Activated B cell treated with CpG ODN at 0.5 μM for 24 hours (primary cell): ENCODE measurements at places on chromosomes 5 and 9. TPM values are rescaled to one million over a fixed set of nuclear protein-coding genes. Genes with fewer than 3 reads are reported as not detected.

DNA sequence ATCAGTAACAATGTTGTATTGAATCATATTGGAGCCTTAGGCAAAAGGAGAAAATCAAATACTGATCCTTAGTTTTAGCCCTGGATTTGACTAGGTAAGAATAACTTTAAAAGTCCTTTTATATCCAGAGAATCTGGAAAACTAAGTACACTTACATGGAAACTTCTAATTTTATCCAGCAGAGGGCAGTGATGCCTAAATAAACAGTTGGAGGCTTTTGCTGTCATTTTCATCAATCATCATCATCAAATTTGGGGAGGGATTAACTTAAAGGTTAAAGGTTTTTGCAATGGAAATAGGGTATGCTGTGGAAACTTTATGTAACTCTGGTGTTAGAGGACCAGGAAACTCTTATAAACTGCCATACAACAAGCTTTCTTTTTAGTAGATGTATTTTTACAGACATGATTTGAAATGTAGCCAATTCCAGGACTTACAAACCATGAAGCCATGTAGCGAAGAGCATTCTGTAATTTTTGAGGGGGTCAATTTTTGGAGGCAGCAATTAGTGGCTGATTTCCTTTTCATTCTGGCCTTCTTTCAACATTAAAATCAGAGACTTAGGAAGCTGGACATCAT is 112.7 kb downstream of the OSTF1 start:
- H3K4me1 ChIP-seq, result no peaks in the 10 kb centered on the region
- H3K27ac ChIP-seq, result no peak overlapping the region
- no peaks in the 10 kb centered on the region for H3K36me3 ChIP-seq
- no peak overlapping the region for H3K4me3 ChIP-seq
- no peaks in the 10 kb centered on the region for H3K27me3 ChIP-seq
- no peak for DNase-seq

DNA sequence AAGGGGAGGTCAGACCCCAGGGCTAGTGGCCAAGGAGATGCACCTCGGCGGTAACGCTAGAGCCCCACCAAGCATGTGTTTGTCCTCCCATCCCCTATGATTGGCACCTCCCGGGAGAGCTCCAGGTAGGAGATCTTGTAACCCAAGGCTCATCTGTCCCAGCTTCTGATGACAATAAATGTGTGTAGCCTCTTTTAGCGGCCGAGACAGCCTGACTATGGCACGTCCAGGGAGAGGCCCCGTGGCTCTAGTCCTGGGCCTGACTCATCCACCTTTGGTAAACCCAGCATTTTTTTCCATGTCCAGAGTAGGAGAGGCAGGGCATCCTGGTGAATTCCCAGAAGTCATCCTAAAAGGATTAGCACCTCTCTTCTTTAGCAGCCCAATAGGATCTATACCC is 39.2 kb downstream of the IRF1 start:
- no peak for DNase-seq
- no peaks in the 10 kb centered on the region for H3K27me3 ChIP-seq
- peaks cover 60% of the 10 kb centered on the region for H3K36me3 ChIP-seq
- H3K4me1 ChIP-seq, result peaks cover 64% of the 10 kb centered on the region

DNA sequence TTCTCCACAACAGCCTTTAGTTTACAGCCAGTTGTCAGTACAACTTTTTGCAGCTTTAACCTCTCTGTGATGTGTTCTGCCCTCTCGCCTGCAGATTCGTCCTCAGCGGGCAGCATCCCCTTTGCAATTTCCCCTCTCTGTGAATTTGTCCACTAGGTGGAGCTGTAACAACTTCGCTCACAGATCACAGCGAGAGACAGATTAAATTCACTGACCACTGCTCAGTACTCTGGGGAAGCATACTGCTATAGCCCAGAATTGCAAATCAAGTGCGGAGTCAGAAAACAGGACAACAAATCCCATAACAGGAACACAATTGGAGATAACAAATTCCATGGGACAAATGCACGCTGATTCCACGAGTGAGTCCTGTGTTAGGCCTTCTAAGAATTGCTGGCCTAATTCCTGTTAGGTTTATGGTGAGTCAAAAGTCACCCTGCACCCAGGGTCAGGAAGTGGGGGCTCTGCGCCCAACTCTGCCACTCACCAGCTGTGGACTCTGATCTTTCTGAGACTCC is 2124.9 kb downstream of the MAT2B start:
- H3K4me1 ChIP-seq, result no peaks in the 10 kb centered on the region
- H3K4me3 ChIP-seq, result no peak overlapping the region
- no peak for DNase-seq
- no peaks in the 10 kb centered on the region for H3K27me3 ChIP-seq
- H3K27ac ChIP-seq, result no peak overlapping the region

The FGD3 gene
- total RNA-seq, result 46.5 and 61.9 TPM in 2 replicates

The SH3RF2 gene
- not detected in 2 replicates for total RNA-seq

DNA sequence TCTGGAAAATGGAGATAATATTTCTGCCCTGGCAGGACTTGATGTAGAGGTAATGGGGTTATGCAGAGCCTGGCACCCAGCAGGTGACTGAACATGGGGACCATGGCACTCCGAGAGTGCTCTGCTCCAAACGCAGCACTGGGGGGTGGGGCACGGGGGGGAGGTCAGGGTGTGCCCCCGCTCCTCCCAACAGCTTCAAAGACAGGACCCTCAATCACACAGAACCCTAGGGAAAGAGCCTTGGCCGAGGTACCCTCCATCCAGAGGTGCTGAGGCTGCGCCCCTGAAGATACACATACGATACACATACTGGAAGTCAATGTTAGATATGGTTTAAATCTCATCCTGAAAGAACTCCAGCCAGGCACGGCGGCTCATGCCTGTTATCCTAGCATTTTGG is 26.6 kb upstream of the CEP72 start:
- no peak overlapping the region for H3K27ac ChIP-seq
- no peaks in the 10 kb centered on the region for H3K36me3 ChIP-seq
- H3K27me3 ChIP-seq, result peaks cover 40% of the 10 kb centered on the region
- peak; percentile 3 for DNase-seq
- no peaks in the 10 kb centered on the region for H3K4me1 ChIP-seq

GRCh38 chr9:69678843-69679538 is 6.8 kb upstream of the APBA1 start:
- H3K36me3 ChIP-seq, result no peaks in the 10 kb centered on the region
- peaks cover 10% of the 10 kb centered on the region for H3K27me3 ChIP-seq
- no peak overlapping the region for H3K27ac ChIP-seq
- no peak overlapping the region for H3K4me3 ChIP-seq

- peaks cover 15% of the 10 kb centered on the region for H3K4me1 ChIP-seq
- no peak for DNase-seq
- no peaks in the 10 kb centered on the region for H3K36me3 ChIP-seq
- H3K27ac ChIP-seq, result no peak overlapping the region
These were observed 112.5 kb downstream of the WDR41 start for GRCh38 chr5:77379558-77380061.

DNA sequence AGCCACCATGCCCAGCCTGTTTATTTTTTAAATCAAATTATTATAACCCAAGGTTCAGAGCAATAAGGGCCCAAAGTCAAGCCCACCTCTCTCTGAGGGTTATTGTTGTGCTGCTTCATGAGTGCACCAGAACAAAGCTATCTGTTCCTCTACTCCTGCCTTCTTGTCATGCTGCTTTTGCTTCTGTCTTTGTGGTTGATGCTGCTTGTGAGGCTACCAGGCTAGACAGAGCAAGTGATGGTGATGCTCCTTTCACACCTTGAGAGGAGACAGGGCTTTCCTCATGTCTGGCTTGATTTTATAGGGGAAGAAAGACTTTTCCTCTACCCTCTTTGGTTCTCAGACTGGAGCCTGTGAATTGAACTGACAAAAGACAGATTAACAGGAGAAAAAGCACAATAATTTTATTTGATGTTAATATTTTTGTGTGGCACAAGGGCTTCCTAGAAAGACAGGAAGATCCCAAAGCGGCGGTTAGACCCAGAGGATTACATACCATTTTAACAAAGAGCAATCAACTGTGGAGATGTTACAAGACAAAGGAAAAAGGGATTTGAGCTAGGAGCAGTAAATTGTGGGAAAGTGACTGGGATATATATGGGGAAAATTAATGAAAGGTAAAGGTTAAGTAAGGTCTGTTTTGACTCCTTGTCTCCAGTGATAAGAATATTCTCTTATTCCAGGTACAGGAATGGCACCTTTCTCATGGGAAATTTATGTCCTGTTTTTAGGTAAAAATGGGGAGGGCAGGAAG is 4.4 kb upstream of the CD180 start:
- no peaks in the 10 kb centered on the region for H3K27me3 ChIP-seq
- peak overlapping the region; percentile 62 for H3K4me3 ChIP-seq
- H3K36me3 ChIP-seq, result peaks cover 5% of the 10 kb centered on the region
- DNase-seq, result no peak
- peak overlapping the region; percentile 87 for H3K27ac ChIP-seq
- H3K4me1 ChIP-seq, result peaks cover 96% of the 10 kb centered on the region

The LCNL1 gene
- total RNA-seq, result not detected in 2 replicates

DNA sequence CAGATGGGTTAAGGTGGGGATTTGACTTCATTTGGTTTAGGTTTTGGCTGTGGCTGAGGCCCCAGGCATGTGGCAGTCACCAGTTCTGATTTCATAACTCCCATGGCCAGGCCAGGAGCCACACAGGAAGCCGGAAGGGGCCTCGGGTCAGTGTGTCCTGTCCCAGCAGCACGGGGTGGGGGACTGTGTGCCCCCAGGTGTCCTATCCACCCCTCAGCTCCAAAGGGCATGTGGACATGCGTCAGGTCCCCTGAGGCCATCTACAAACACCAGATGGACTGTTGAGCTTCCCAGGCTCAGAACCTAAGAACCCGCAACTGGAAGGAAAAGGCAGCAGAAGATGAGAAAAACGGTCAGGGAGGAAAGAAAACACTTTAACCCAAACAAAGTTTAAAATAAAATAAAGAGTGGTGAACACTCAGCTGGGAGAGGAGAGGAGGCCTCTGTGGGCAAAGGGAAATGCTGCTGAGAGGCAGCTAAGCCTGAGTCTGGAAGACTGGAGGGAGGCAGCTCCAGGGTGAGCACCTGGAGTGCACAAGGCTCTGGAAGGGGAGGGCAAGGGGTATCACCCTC is 260.8 kb downstream of the AUH start:
- H3K27me3 ChIP-seq, result peaks cover 7% of the 10 kb centered on the region
- no peaks in the 10 kb centered on the region for H3K36me3 ChIP-seq
- peaks cover 20% of the 10 kb centered on the region for H3K4me1 ChIP-seq
- H3K4me3 ChIP-seq, result no peak overlapping the region
- H3K27ac ChIP-seq, result no peak overlapping the region
- DNase-seq, result no peak

DNA sequence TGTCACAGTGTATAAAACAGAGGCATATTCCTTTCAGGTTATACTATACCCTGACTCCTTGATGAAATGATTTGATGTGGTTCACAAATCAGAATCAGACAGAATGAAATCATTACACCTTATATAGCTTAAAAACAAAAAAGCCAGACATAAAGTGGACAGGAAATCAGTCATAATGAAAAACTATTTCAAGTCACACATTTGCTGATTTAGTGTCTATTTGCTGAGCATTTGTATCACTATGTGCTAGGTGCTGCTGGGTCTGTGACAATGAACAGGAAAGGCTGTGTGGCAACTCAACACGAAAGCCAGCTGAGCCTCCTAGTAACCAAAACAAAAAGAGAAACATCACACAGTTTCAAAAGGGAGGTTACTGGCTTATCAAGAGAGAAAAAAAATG is 194.0 kb downstream of the EFNA5 start:
- no peak overlapping the region for H3K4me3 ChIP-seq
- H3K4me1 ChIP-seq, result no peaks in the 10 kb centered on the region
- DNase-seq, result no peak
- no peak overlapping the region for H3K27ac ChIP-seq
- H3K36me3 ChIP-seq, result no peaks in the 10 kb centered on the region
- no peaks in the 10 kb centered on the region for H3K27me3 ChIP-seq

DNA sequence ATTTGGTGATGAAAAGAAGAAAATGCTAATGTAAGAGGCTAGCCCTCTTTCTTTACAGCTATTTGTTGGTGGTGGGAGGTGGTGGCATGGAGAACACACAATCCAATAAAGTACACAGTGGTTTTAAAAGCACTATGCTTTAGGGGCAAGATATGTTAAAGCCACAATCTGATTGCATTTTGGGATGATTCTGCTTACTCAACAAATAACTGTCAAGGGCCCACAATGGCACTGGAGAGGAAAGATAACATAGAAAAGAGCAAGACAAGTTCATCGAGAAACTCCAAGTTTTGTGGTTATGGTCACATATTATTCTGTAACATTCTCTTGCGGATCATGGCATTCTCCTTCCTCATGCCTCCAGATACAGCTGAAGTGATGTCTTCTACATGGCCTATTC is 38.8 kb downstream of the OTP start:
- no peak for DNase-seq
- H3K27me3 ChIP-seq, result peaks cover 30% of the 10 kb centered on the region
- H3K4me1 ChIP-seq, result no peaks in the 10 kb centered on the region
- H3K27ac ChIP-seq, result no peak overlapping the region

- H3K36me3 ChIP-seq, result no peaks in the 10 kb centered on the region
- no peak for DNase-seq
- no peaks in the 10 kb centered on the region for H3K4me1 ChIP-seq
- no peak overlapping the region for H3K4me3 ChIP-seq
These were observed 446.8 kb upstream of the CDH18 start for GRCh38 chr5:20434786-20435185.

DNA sequence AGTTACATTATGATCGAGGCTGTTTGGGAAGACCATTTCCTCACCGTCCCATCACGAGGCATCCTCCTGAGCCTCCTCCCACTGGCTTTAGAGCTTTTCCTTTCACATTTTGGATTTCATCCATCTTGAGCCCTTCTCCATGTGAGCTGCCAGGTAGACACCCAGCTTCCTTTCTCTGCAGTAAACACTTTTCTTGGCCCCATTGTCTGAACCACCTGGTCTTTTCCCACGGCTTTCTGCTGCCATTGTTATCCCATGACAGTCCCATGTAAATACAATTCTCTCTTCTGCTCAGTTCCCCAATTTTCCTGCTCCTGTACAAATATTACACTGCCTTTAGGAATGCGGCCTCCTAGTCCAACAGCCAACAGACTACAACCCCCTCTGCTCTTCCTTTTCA is 24.1 kb downstream of the UBE2QL1 start:
- no peaks in the 10 kb centered on the region for H3K36me3 ChIP-seq
- H3K27me3 ChIP-seq, result peaks cover 2% of the 10 kb centered on the region
- H3K27ac ChIP-seq, result no peak overlapping the region
- DNase-seq, result no peak
- no peaks in the 10 kb centered on the region for H3K4me1 ChIP-seq
- no peak overlapping the region for H3K4me3 ChIP-seq

- no peak for DNase-seq
- H3K4me1 ChIP-seq, result no peaks in the 10 kb centered on the region
- H3K36me3 ChIP-seq, result no peaks in the 10 kb centered on the region
- no peak overlapping the region for H3K4me3 ChIP-seq
- no peaks in the 10 kb centered on the region for H3K27me3 ChIP-seq
- no peak overlapping the region for H3K27ac ChIP-seq
These were observed 128.4 kb downstream of the SEC61B start for GRCh38 chr9:99350461-99350860.

- no peak overlapping the region for H3K27ac ChIP-seq
- no peaks in the 10 kb centered on the region for H3K4me1 ChIP-seq
- no peak overlapping the region for H3K4me3 ChIP-seq
- H3K36me3 ChIP-seq, result no peaks in the 10 kb centered on the region
- H3K27me3 ChIP-seq, result no peaks in the 10 kb centered on the region
These were observed 205.7 kb upstream of the PUM3 start for GRCh38 chr9:3049636-3050035.

GRCh38 chr9:35650341-35651158 is at the start of gene SIT1:
Gene SIT1, minus strand, starts transcription at chr9:35650931. Its CDS starts 78 bp downstream, at chr9:35650853.
- H3K4me3 ChIP-seq, result peak within 1 kb of the TSS; percentile 85
- H3K27ac ChIP-seq, result peak within 1 kb of the TSS; percentile 98
- peaks cover 6% of the 10 kb centered on the region for H3K36me3 ChIP-seq
- H3K4me1 ChIP-seq, result peaks cover 79% of the 10 kb centered on the region
- no peaks in the 10 kb centered on the region for H3K27me3 ChIP-seq
